Caudate nucleus (tissue), 63 donors: ENCODE measurements at places on chromosomes 11 and 22.

GRCh38 chr11:35272391-35272902 lies 133.5 kb downstream of the CD44 start:
- DNase-seq = no peak

DNA sequence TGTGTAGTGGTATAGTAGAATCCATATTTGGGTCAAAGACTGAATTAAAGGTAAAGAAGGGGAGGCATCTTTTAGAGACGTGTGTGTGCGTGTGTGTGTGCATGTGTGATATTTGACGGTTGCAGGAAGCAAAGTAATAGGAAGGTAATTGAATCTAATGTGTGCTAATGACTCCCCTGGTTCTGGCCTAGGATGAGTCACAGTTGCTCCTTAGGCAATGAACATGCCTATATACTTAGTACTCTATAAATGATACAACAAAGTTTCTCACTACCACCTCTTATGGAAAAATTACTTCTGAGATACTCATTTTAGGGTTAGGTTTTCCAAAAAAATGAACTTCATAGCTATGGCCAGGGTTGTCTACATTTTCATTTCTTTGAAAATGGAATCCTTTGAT lies 409.6 kb downstream of the GUCY1A2 start:
- DNase-seq = no peak

DNA sequence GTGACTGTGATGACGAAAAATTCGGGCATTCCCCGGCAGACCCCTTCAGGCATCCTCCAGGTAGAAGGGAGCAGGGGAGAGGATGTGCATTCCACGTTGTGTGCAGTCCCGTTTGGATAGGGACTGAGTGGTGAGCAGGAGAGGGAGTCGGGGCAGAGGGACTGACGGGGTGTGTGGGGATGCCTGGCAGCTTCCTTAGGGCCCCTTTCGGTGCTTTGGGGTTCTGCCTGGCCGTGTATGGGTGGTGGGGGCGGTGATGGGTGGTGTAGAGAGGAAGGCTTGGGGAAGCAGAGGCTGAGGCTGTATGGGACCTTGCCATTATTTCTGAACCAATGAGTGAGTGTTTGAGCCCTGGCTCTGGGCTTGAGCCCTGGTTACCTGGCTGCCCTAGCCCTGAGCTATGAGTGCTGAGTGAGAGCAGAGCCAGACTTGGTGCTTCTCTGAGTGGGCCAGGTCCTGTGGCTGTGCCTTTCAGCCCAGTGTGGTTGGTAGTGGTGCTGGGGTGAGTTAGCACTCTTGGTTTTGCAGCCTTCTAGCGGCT lies 914 bp downstream of the INPPL1 start:
- DNase-seq = no peak

GRCh38 chr11:131677828-131678470 lies 307.5 kb downstream of the NTM start:
- DNase-seq = no peak

- DNase-seq = no peak
Observed at GRCh38 chr22:50009765-50010675, 2.5 kb downstream of the IL17REL start.

GRCh38 chr11:111172321-111172862 lies 73.1 kb upstream of the POU2AF2 start:
- DNase-seq = no peak

DNA sequence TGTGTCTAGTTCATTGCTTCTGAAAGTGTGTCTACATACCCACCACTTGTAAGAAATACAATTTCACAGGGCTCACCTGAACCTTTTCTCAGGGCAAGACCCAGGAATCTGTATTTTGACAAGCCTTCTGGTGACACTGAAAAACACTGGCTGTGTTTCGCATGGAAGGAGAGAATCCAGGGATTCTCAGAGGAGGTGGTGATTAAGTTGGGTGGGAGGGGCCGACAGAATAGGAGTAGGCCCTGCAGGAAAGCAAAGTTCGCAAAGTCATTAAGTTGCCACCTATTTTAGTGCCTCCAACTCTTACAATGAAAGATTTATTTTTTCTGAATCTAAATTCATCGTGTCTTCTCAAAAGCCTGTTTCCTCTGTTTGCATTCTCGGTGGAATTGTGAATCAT lies 186.8 kb downstream of the FAT3 start:
- no peak for DNase-seq

DNA sequence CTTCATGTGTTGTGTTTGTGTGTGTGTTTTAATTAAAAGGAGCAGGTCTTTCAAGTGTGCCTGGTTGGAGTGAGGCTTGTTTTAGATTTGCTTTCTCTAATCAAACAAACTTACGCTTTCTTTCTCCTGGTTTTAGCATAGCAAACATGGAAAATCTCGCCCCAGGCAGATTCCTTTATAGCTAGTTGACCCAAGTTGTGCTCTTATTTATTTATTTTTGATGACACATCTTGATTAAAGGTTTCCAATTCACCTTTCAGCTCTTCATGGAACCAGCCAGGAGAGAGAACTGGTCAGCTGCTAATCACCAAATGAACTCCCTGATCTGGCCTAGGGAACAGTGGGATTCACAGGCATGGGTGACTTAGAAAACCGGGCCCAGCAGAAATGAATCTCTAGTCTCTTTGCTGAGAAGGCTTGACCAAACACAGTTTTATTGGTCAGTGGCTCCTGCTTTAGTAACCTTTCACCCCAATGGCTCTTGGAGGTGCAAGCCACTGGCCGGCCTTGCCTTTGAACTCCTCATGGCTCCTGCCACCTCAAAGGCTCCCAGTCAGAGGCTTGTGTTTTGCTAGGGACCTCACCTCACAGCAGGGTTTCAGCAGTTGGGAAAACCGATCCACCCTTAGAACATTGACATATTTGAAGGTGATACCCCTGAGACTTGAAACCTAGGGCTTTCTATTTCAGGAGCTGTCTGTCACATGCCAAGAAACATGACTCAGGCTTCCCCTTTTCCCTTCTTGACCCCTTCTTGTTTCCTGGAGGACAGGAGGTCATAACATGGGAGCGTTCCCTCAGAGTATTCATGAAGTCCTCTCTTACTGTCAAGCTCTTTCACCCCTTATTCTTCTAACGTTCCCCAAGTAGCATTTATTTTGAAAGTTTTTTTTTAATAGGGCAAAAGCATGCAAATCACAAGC lies 48.8 kb downstream of the EXT2 start:
- DNase-seq = no peak

DNA sequence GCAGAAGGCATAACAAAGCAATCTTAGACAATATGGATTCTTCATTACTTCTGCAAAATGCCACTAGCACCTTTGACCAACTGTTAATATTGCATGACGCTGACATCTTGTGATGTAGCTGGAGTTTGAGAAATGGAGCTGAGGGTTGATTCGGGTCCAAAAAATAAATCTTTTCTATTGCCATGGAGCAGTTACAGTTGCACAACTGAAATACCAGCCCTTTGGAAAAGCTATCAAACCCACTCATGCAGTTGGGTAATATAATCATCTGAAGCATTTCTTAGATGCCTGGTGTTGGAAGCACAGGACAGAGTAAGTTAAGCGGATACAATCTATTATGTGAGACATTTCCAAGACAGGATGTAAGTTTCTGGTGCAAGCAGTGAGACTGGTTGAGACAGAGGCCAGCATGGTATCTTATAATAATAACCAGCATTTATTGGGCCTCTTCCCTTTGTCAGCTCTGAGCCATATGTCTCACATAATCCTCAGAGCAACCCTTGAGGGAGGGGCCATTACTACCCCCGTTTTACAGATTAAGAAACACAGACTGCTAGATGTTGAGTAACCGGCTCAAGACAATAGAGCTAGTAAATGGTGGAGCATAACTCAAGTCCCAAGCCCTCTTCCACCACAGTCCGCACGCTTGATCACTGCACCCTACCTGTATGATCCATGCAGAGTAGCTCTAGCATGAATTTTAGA lies 74.9 kb upstream of the CAPRIN1 start:
- DNase-seq = no peak

- no peak for DNase-seq
Observed at GRCh38 chr11:45182902-45183301, 36.5 kb downstream of the PRDM11 start.

- no peak for DNase-seq
Observed at GRCh38 chr11:14237444-14237961, 121.5 kb downstream of the RRAS2 start.

- peak; percentile 44 for DNase-seq
Observed at GRCh38 chr11:820655-821511, 2.2 kb downstream of the PNPLA2 start.

- DNase-seq = no peak
Observed at GRCh38 chr22:42962295-42963230, 52.4 kb downstream of the PACSIN2 start.

GRCh38 chr11:99069856-99070444 lies 49.2 kb downstream of the CNTN5 start:
- no peak for DNase-seq

- no peak for DNase-seq
Observed at GRCh38 chr11:6632116-6633073, 13.2 kb upstream of the TPP1 start.

DNA sequence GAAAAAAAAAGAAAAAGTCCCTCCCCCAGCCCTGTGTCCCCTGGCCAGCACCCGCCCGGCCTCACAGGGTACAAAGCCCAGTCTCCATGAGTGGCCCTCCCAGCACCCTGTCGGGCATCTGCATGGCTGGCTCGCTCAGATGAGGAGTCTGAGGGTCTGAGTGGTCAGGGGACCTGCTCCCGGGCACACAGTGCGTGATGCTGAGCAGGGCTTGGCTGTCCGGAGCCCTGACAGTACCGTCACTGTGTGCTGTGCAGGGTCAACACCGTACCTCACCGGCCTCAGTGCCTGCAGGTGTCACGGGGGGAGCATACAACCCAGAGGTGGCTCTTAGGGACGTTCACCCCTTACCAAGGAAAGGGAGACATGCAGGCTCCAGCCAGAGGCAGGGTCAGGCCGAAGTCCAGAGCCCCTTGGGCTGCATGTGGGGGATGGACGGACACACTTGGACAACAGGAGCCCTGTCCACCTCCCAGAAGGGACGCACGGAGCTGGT lies 3.6 kb upstream of the PLXNB2 start:
- no peak for DNase-seq

GRCh38 chr11:94851864-94852636 lies 83.9 kb downstream of the AMOTL1 start:
- no peak for DNase-seq

DNA sequence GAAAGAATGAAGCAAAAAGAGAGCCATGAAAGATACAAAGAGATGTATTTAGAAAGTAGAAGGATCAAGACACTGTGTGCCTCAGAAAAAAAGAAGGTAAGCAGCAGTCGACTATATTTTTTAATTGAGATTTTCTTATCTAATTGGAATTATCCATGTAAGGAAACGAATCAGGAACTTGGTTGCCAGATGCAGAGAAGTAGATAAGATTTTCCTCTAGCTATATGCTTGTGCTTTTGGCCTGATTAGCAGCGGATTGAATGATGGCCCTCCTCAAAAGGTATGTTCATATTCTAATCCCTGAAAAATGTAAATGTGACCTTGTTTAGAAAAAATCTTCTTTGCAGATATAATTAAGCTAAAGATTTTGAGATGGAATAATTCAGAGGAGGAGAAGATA lies 43.9 kb upstream of the CARD18 start:
- no peak for DNase-seq

- peak; percentile 68 for DNase-seq
Observed at GRCh38 chr11:57248780-57249383, 11.8 kb upstream of the APLNR start.

- no peak for DNase-seq
Observed at GRCh38 chr11:26045082-26045481, 286.8 kb upstream of the ANO3 start.

GRCh38 chr11:62882431-62882749 lies 1.7 kb downstream of the SLC3A2 start:
- DNase-seq = no peak

GRCh38 chr22:38754751-38755154 lies 1.0 kb downstream of the SUN2 start:
- DNase-seq = peak; percentile 70

DNA sequence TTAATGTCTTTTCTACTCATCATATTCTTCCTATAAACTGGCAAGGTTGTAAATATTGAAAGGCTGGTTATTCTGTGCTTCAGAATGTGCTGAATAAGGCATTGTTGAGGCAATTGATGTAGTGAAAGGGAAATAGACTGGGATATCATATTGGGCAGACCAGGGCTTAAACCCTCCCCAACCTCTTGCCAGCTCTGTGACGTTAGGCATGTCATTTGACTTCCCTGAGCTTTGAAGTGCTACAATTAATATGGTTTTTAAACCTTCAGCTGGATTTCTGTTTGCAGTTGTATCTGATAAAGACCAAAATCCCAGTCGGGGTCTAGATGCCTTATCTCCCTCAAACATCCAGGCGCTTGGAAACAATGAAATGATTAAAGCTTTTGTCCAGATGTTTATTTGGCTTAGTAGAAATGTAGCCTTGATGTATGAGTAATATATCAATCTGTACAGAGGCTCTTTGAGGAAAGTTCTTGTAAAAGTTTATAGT lies 208.1 kb downstream of the DBX1 start:
- DNase-seq = no peak

- DNase-seq = no peak
Observed at GRCh38 chr11:13224324-13224723, 53.3 kb upstream of the BMAL1 start.

DNA sequence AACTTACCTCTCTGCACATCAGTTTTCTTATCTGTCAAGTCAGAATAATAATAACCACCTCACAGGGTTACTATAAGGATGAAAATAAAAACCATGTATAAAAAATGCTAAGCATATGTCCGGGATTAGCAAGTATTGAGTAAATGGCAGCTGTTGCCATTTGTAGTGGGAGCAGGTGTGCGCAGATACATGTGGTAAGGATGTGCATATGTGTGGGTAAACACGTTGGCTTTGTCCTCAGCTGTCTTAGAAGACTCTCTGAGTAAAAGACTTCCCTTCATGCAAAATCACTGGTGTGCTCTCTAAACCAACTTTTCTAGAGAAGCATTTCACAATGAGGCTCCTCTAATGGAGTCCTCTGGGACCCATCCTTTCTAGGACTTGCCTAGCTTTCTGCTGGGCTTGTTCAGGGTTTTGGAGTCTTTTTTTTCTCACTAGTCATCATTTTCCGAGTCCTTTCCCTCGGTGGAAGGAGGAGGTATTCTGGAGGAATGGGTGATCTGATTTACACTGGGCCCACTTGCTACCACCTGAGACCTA lies 62.4 kb downstream of the NELL1 start:
- DNase-seq = no peak

GRCh38 chr22:49100316-49100715 lies 727.4 kb downstream of the BRD1 start:
- DNase-seq = no peak

- DNase-seq = no peak
Observed at GRCh38 chr11:120556797-120557196, 45.2 kb downstream of the GRIK4 start.

DNA sequence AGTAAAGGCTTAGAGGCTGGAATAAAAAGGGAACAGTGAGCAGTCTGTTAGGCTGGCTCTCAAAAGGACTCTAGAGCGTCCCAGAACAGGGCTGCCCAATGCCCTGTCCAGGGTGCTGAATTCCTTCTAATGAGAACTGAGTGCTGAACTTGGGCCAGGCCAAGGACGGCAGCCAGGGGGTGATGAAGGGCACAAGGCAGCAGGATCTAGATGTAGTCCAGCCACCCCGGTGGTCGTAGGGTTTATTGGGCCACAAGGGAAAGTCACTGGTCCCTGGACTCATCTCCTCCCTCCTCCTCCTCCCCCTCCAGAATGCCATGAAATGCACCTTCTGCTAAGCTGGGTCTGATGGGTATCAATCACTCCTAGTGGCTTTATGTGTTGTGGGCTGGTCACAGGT lies 19.2 kb downstream of the NPTXR start:
- DNase-seq = peak; percentile 28
